ENCODE measurements at places on chromosomes 5 and 9.

- DNase-seq, result no peak
Measured at GRCh38 chr5:90367879-90368278, 41.7 kb downstream of the CETN3 start.

DNA sequence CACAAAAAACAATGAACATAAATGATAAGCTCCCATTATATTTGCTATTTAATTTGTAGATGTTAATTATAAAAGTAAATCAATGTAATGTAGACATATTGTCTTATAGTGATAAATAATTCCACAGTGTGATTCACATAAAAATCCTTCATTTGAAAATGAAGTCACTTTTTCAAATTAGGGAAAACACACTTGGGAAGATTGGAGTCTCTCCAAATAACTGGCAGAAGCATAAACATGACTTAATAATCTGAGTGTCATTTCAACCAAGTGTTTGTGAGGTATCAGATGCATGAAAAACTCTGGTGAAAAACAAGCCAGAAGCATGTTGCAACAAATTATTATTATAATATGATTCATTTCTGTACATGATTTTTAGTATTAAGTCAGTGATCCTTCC is 102.2 kb downstream of the CETN3 start:
- no peak for DNase-seq

DNA sequence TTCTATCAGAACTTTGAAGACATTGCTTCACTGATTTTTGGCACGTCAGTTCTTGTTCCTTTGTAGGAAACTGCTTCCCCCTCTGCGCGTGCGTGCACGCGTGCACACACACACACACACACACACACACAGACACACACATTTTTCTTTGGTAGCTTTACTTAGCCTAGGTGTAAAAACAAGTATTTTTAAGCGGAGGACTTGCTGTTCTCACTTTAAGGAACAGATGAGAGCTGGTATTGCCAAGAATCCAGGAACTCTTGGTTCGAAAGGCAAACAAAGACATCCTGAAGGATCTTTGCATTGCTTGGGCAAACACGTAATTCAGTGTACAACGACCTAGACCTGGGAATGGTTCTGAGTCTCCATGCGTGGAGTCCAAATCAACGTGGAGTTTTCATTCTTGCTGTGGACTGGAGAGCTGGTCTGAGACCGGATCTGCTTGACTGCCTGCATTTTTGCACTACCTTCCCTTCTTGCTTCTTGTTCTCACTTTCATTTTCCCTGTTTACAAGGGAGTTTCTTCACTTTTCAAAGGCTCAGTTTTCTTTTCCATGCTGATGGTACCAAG is 8.2 kb downstream of the TMEM268 start:
- DNase-seq, result no peak

GRCh38 chr5:69517763-69518212 is 25.2 kb downstream of the OCLN start:
- DNase-seq, result no peak

- no peak for DNase-seq
Measured at GRCh38 chr5:2901096-2901495, 149.6 kb upstream of the IRX2 start.

DNA sequence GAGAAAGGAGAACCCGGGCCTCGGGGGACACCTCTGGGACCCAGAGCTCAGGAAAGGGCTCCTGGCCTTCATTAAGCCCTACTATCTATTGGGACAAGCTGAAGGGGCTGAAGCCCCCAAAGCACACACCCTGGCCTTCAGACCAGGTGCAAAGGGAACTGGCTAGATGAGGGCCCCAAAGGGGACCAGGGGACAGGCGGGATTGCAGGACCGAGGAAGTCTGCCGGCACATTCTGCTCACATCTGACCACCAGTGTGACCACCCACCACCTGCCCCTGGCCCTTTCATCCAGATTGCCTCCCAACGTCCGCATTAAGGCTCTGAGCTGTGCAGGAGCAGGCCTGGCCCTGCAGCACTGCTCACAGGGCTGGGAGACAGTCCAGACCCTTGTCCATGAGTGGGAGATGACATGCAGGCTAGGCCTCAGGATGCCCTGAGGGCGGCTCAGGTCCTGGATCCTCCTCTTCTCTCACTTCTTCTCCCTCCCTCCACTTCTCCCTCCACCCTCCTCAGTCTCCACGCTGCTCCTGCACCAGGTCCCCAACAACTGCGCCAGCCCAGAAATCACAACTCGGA is 19.2 kb downstream of the PSD2 start:
- no peak for DNase-seq

- no peak for DNase-seq
Measured at GRCh38 chr9:126674365-126675146, 60.8 kb downstream of the LMX1B start.

DNA sequence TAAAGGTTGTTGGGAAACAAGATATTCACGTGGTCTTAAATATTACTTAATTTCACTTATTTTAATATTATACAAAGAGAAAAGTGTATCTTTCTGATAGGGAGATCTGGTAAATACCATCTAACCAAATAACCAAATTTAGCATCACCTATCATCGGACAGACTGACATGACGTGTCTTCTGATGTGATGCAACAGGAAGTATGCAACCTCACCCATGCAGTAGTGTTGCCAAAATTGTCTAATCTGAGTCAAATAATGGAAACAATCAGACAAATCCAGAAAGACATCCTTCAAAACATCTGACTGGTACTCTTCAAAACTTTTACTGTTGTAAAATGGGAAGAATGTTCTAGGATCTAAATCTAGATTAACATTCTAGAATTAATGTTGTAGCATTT is 148.0 kb downstream of the FGF1 start:
- DNase-seq, result no peak

Measured in cortex of kidney (tissue), 1 donor.